ENCODE measurements at places on chromosomes 4 and X.

GRCh38 chrX:119573840-119574393, 446 bp upstream of the UBE2A start:
- no peak for DNase-seq

DNA sequence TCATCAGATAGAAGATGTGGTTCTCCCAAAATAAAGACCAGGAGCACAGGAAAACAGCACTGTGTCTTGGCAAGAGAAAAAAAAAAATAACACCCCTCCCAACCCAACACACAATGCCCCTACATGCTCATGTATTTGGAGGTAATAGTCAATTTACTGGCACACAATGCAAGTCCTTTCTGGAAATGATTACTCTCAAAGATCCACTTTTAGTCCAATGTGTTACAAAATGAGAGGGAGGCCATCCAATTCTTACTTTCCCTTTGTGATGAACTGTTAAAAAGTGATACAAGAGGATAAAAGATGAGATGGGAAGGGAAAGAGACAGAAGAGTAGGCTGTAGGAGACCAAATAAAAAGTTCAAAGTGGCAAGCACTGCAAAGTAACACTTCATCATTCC, 180.3 kb upstream of the DKK2 start:
- DNase-seq: no peak

GRCh38 chr4:48085821-48086589, 48.0 kb downstream of the TXK start:
- DNase-seq: no peak

GRCh38 chr4:76897536-76898384, at the start of gene SOWAHB:
Gene SOWAHB, minus strand, starts transcription at chr4:76898144. Its CDS starts 295 bp downstream, at chr4:76897849.
- peak; percentile 37 for DNase-seq

DNA sequence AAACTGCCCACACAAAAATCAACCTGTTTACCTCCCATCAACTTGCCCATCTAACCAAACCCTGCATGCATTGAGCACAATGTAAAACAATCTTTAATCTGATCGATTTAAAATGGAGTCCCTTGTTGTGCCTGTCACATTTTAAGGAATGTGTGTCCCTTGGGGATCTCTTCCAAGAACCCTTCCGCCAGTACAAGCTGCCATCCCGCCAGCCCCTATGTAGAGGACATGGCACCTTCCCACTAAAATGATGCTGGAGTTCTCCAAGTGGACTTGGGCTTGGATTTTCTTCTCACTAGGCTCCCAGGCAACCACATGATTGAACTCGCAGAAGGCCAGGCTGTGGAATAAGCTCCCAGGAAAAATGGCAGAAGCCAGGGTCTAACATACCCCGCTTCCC, 45.8 kb upstream of the ENPP6 start:
- DNase-seq: no peak

DNA sequence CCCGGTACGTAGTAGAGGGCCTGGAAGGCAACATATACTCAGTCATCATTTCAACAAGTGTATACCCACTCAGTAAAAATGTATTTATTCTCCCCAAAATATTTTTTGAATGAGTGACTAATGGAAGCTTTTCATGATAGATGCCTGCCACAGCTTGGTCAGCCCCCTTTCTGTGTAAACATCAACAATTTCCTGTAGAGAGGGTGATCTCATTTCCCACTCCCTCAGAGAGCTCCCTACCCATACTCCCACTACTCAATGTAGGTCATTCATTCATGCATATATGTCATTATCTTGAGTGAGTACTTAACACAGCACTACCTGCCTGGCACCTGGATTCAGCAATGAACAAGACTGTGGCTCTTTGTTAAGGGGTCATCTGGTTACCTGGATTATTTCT, 81.9 kb downstream of the STK32B start:
- DNase-seq: no peak

- no peak for DNase-seq
Measured at GRCh38 chr4:173573286-173573685, 43.3 kb upstream of the HAND2 start.

GRCh38 chr4:15161439-15161838, 159.2 kb downstream of the CPEB2 start:
- DNase-seq: no peak

DNA sequence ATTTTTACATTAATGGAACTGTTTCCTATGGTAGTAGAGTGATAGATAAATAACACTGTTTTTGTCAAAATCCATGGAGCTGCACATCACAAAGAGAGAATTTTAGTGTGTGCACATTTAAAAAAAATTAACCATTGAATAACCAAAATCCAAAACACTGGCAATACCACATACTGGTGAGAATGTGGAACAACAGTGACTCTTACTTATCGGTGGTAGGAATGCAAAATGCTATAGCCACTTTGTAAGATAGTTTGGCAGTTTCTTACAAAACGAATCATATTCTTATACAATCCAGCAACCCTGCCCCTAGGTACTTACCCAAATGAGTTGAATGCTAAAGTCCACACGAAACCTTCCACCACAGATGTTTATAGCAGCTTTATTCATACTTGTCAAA, 229.6 kb upstream of the GPR101 start:
- DNase-seq: no peak

DNA sequence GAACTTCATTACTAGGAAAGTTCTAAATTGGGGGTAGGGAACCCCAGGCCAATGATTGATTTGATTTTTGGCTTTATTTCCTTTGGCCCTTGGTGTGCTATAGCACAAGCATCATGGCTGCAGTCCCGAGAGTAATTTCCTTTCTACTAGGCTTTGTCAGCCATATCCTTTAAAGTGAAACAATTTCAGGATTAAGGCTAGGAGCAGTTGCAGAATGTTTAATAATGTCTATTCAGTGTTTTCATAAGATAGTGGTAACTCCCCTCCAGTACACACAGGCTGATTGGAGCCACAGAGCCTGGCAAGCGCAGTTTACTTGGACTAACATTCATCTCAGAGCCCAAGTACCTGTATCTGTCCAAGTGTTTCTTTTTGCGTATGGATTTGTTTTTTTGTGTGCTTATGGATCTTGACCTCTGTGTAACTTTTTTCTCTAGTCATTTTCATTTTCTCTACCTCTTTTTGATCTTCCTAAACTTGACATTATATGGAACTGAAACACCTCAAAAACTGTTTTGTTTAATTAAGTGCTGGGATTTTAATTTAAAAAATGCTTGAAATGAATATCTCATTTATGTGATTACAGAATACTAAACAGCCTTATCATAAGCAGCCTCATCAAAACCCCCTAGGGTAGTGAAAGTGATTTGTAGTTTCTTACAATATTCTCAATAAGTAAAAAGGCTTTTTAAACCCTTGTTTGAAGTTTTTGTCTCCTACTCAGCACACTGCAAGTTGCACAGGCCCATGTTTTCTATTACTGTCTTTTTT, 7.5 kb downstream of the STIM2 start:
- no peak for DNase-seq

GRCh38 chr4:169634975-169635374, 14.6 kb downstream of the CLCN3 start:
- no peak for DNase-seq

DNA sequence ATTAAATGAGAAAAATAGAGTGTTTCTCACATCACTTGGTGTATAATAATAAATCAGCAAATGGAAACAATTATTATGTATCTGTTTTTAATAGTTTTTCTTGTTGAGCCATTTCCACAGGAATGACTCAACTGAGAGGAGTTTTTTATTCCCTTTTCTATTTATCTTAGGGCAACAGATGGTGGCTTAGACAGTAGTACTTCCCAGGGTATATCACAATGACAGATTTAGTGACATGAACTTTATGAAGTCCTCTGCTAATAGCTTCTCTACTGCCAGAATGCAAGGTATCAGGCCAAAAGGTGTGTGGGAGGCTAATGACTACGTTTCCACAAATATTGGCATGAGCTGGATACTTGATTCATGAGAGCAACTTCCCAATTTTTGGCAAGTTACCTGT, 126.7 kb downstream of the HTR2C start:
- DNase-seq: no peak

GRCh38 chr4:8278009-8278395, 8.4 kb downstream of the HTRA3 start:
- no peak for DNase-seq

DNA sequence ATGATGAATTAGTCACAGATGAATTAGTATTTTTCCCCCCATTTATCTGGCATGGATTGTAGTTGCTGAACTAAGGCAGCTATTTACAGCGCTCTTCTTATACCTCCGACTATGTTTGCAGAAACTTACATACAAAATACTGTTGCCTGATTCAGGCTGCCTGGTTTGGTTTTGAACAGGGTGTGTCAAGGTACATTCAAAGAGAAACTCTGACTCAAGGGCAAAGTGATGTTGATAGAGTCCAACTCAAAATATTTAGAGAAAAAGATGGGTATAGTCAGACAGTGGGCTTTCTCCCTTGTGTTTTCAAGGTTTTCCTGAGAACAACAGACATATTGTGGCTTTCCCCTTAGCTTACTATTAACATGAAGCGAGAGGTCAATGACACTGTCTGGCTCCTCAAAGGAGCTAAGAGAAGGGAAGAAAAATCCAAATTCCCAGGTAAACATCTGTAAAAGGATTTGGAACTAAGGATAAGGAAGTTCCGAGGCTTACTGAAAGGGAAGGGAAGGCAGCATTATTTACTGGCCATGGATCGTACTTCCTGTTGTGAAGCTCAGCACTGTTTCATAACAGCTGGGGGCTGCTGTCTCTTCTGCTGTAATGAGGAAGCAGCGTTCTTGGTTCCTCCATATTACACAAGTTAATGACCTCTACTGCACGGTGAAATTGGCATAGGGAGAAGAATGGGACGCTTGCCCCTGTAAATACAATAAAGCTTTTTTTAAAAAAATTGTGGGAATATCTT, 30.9 kb downstream of the FAM9C start:
- DNase-seq: peak; percentile 72

GRCh38 chrX:110746014-110746413, 49.6 kb downstream of the CHRDL1 start:
- DNase-seq: no peak

DNA sequence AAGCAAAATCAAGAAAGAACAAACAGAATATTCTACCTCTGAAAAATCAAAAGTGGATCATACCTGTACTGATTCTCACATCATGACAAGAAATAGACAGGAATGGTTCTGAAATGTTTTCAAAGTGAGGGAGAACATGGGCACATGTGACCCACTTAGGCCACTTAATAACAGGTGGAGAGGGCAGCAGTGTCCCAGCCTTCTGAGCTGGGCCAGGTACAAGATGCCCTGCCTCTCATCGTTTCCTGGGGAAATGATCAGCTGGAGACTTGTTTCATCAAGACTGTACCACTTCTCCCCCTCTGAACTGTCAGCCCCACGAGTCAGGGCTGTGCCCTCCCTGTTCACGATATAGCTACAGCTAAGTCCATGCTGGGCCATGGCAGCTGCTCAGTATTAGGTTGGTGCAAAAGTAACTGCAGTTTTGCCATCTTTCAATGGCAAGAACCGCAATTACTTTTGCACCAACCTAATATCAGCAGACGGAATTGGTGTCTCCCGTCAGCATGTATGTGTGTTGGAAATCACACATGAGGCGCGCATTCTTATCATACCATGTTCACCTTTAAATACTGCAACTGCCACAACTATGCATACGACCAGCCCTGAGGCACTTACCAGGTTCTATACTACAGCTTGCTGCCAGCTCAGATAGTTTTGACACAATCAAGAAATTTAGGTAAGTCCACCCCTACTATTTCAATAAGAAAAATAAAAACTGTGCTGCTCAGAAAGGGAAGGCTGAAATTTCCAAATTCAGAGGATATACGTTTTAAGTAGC, 71.4 kb downstream of the GATB start:
- DNase-seq: no peak

DNA sequence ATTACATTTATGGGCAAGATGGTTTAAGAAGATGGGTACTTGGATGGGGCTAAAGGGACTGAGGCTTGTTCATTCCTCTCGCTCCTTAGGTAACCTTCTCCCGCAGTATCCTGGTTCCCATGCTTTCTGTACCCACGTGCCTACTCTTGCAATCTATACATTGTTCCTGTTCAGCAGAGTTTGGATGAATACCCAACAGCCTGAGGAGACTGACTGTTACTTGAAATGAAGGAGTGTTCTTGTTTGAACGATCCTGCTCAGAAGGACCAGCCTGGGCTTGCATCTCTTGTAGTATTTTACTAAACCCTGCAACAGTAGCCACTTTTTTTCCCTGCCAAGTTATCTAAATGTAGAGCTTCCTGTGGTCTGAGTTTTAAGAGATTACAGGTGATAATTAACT, 33.7 kb upstream of the ADH6 start:
- DNase-seq: no peak

- no peak for DNase-seq
Measured at GRCh38 chr4:66728280-66728679, 817.0 kb downstream of the CENPC start.

GRCh38 chr4:179583221-179583620, 2141.0 kb upstream of the AGA start:
- DNase-seq: no peak

DNA sequence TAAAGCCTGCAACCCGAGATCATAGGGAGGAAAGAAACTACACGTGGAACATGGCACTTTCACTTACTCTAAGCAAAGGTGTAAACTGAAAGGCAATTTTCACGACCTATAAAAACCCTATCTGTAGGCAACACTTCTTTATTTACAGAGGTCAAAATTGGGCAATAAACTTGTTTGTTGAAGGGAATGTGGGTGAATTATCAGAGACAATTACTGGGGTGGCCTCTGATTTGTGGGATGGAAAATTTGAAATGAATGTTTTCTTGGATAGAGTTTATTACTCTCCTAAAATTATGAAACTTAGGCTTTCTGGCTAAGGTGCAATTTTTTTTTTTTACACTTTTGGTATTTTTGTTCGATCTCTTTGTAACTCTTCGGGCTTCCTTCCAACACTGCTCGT, 734.1 kb upstream of the TENM3 start:
- DNase-seq: no peak

DNA sequence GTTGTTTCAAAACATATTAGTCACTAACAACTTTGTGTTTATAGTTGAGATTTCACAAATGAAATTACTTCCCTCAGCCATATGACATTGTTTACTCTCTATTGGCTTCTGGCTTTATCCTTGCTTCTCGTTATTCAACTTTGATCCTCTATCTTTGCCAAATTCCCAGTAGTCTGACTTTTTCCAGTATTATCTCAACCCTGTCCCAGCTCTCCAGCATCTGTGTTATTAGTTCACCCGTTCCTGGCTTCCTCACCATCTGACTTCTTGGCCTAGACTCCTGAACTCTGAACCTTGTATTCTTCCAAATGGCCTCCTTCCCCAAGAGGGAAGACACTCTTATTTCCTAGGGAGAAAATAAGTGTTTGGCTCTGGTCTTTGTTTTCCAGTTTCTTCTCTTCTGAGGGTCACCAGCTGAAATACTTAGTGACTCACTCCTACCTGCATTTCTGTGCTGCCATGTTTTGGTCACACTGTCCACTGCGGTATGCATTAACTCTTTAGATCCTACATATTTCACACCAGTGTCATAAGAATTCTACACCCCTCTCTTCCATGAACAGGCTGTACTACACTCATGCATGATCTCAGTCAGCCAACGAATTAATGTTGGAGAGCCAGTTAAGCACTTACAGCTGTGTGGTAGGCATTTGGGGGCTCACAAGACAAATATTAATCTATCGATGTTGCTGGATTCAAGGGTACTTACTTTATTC, 17.0 kb upstream of the ARHGAP24 start:
- no peak for DNase-seq

All from B cell (primary cell).